ENCODE measurements at places on chromosomes 3 and 15. TPM values are rescaled to one million over a fixed set of nuclear protein-coding genes. Genes with fewer than 3 reads are reported as not detected.

UACA gene
- total RNA-seq: 107 TPM

SLC24A5 gene
- total RNA-seq: not detected

BTLA gene
- total RNA-seq: not detected

ISLR gene
- total RNA-seq: 202 TPM

GJD2 gene
- total RNA-seq: not detected

ERC2 gene
- 0.44 TPM for total RNA-seq

CPN2 gene
- total RNA-seq: not detected

NPHP3 gene
- 25.0 TPM for total RNA-seq

DAZL gene
- not detected for total RNA-seq

IQCH gene
- 8.7 TPM for total RNA-seq

HYAL1 gene
- total RNA-seq: 6.1 TPM

IMPG2 gene
- 0.33 TPM for total RNA-seq
